ENCODE measurements at places on chromosomes 4 and X. TPM values are rescaled to one million over a fixed set of nuclear protein-coding genes. Genes with fewer than 3 reads are reported as not detected.

LAMP2 gene
- total RNA-seq = 107 TPM

CNGA1 gene
- total RNA-seq = 1.3 TPM

SYN1 gene
- not detected for total RNA-seq

SNCA gene
- 13.4 TPM for total RNA-seq

PPEF2 gene
- total RNA-seq = not detected
